ENCODE measurements at places on chromosomes 3 and 15.

DNA sequence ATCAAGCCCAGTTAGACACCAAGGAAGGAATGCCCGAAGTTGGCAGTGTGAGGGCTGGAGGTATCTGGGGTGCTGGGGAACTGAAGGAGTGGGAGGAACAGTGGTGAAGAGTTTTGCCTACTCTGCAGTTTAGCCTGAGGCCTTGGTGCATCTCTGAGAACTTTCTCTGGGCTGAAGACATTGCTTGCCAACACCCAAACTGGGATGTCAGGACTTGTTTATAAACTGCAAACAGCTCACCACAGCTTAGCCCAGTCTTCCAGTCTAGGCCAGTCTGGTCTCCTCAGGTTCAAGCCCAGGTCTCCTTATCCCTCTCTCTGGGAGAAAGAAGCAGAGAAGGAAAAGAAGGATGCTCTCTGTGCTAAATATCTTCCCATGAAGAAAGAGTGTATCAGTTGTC is 68.0 kb upstream of the BOC start:
- DNase-seq = no peak

DNA sequence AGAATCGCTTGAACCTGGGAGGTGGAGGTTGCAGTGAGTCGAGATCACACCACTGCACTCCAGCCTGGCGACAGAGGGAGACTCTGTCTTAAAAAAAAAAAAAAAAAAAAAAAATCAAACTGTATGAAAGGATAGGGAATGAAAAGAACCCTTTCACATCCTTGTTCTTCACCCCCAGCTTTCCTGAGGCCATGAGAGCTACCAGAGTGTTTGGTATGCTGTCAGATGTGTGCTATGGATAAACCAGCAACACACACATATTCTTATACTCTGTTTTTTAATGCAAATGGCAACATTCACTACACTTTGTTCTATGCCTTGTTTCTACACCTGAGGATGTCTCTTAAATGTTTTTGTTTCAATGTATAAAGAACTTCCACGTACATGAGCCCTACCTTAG is 33.5 kb downstream of the RPL22L1 start:
- no peak for DNase-seq

GRCh38 chr3:171615686-171616085 is 155.5 kb upstream of the TNIK start:
- no peak for DNase-seq

DNA sequence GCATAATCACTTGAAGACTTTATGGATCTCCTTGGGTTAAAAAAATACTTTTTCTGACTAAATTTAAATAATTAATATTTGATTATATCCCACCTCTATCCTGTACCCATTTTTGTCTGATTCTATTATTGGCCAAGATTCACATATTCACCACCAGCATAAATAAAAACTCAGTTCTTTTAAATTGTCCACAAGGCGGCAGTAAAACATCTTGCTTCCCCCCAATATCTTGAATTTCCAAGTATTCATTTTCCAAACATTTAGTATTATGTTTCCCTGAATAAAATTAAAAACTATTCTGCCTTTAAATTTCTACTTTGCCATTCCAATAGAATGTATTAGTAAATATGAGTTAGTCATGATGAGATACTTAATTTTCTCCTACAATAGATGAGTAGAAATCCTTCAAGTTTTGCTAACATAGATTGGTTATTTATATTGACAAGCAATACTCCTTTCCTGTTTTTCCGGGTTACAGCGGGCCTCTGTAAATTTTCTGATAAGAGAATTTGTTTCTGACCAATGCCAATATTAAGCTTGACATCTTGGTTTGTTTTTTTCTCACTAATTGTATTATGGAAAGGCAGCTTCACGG is 218.7 kb upstream of the MDFIC2 start:
- DNase-seq = peak; percentile 1

DNA sequence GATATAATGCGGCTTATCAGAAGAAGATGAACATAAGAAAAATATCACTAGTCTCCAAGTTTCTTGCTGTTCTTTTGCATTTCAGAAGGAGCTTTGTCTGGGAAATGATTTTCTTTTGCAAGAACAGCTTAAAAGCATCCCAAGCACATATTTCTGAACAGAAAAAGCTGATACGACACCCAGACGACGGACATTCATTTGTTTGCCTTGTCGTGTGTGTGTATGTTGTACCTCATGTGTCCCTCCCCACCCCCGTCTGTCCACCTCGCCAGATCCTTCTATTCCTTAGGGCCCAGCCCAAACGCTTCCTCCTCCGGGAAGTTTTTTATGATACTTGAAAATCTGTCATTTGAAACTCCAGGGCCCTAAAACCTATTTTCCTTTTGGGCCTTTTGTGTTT is 8.8 kb downstream of the ITPR1 start:
- DNase-seq = no peak

DNA sequence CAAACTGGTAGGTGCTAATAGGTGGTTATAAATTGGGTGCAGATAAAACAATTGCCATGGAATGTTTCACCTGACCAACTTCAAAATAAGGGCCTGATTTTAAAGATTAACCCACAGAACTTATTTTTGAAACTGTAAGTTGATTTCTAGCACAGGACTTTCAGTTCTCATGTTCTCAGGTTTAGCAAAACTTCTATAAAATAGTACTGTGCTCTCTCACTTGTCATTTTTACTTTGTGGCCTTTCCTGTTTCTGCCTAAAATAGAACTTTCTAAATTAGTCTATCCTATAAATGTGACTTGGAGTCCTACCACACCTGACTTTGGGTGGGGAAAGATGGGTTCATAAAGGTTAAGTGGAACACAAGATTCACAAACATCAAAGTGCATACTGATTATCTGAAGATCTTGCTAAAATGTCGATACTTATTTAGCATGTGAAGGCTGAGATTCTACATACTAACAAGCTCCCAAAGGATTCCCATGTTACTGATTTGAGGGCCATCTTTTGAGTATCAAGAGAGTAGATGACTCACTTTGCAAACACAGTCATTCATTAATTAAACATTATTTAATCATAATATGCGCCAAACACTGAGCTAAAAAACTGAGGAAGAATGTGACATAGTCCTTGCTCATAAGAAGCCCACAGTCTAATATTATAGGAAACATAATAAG is 38.6 kb downstream of the BTLA start:
- no peak for DNase-seq

GRCh38 chr3:43729707-43730414 is 39.1 kb downstream of the ABHD5 start:
- no peak for DNase-seq

DNA sequence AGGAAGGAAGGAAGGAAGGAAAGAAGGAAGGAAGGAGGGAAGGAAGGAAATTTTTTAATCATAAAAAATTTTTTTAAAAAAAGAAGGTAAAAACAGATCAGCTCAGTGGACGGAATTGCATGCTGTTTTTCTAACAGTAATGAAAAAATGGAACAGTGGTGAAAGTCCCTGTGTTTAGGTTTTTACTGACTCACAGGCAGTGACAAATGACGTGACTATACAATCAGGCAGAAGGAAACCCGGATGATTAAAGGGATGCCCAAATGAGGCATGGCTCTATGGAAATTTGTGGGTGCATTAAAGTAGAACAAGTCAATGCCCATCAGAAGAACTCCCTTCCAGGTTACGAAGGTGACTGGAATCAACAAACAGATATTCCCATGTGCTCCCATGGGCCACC is 135.0 kb downstream of the IMPG2 start:
- DNase-seq = no peak

- no peak for DNase-seq
Measured at GRCh38 chr3:64080616-64081234, 57.4 kb upstream of the PSMD6 start.

DNA sequence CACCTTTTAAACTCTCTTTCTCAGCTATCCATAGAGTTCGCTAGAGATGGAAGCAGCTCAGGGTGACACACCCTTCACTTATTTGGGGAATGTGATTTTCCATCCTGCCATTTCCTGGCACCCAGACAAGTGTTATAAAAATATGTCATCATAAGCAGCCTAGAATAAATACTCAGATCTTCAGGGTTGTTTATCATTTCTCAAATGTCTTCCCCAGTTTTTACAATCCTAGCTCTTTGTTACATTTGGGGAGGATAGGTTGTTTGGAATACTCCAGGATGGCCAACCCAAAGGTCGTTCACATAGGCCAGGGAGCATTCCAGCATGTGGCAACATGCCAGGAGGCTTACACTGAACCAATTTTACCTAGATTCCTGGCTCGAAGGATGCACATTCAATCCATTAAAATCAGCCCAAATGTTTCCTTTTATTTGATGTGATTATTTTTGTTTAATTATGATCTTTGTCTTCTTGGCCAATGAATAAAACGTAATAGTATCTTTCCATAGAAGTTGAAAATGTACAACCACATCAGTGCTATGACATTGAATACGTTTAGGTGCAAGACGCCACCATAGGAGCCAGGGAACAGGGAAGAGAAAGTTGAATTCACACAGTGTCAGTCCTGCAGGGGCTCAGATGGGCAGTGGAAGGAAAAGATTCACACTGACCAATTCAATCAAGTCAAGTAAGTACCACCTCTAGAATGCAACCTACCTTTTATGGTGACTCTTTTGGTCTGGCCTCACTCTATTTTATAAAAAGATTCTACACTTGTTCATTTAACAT is 537.7 kb upstream of the MDFIC2 start:
- DNase-seq = no peak

DNA sequence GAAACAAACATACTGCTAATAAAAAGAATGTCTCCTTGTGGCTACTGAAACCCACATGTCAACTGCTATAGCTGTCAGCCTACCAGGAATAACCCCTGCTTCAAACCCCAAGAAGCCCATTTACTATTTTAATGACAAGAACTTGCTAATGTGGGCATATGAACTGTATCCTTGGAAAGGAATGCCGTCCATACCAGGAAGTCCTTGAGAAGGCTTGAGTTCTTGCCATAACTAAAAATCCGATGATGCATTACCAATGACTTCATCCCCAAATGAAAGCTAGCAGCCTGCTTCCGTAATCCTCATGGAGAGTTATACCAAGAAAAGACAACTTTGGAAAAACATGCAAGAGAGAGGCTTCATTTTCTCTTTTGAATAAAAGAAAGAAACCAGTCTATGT is 34.8 kb downstream of the MINDY4B start:
- DNase-seq = no peak

DNA sequence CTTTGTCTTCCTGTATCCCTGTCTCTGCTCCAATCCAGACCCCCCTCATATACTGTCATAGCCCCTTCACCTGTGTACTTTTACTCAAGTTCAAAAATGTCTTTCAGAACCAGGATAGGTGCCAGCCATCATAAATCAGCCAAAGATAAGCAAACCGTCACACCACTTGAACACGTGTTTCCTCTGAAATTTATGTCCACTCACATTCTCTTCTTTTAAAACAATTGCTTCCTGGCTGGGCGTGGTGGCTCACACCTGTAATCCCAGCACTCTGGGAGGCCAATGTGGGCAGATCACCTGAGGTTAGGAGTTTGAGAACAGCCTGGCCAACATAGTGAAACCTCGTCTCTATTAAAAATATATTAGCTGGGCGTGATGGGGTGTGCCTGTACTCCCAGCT is 74.1 kb downstream of the IGF2BP2 start:
- DNase-seq = no peak

DNA sequence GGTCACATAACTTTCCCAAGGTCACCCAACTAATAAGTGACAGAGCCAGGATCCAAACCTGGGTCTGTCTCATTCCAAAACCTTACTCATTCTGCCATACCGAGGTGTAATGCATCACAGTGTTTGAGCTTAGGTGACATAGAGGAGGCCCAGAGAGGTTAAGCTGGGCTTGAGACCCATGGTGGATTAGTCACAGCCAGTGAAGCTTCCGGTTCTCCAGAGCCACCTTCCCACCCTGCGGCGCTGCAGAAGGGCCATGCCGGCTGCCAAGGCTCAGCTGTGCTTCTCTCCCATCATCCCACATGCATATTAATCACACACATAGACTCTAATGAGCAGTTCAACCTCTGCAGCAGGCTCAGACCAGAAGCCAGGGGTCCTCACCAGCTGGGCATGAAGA is 42.2 kb downstream of the SPSB4 start:
- DNase-seq = no peak

DNA sequence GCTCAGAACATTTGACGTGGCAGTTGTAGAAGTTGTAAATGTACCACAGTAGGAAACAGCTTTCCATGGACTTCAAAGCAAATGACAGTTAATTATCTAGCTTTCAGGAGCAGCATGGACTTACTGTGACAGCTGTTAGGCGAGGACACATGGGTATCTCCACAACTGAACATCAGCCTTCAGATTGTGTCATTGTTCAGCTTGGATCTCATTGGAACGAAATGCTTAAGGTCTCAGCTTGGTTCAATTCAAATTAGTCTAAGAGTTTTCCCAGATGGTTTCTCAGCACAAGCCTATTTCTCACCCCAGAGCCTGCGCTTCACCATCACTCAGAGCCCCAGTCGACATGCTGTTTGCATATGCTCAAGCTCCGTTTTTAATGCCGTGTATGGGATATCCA is 21.1 kb upstream of the GYG1 start:
- DNase-seq = no peak

DNA sequence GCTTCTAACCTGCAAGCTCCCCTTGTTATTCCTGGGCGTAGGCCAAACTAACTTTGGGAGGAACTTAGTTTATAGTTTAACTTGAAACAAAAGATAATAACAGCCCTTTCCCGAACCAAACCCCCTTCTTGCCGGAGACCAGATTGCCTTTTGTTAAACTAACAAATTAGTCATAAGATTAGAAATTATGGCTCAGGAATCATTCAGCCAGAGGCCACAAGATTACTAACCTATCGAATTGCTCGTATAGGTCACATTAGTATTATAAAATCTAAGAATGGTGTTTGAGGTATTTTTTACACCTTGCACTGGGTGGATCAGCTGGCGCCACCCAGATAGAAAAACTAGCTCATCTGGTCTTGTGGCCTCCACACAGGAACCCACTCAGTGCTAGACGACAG is 65.3 kb upstream of the RAP2B start:
- DNase-seq = no peak

DNA sequence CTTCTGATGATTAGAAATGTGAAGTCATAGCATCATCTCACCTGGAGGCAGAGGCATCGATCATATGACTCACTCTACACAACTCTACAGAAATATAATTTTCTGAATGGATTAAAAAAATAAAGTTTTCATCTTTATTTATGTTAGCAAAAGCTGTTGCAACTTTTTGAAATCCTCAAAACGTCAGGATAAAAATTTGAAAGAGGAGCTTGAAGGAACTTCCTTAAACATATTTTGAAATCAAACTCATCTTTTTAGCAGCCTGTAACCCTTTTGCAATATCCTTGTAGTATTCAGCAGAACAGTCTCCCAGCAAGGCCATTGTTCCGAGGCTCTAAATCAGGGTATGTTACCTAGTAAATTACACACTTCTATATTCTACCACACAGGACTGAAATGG is 985.4 kb downstream of the PLOD2 start:
- DNase-seq = no peak
